EL (cell line): ENCODE measurements at places on chromosomes 11 and 22.

- no peak for DNase-seq
These were observed 426.0 kb upstream of the ISX start for GRCh38 chr22:34639911-34640310.

DNA sequence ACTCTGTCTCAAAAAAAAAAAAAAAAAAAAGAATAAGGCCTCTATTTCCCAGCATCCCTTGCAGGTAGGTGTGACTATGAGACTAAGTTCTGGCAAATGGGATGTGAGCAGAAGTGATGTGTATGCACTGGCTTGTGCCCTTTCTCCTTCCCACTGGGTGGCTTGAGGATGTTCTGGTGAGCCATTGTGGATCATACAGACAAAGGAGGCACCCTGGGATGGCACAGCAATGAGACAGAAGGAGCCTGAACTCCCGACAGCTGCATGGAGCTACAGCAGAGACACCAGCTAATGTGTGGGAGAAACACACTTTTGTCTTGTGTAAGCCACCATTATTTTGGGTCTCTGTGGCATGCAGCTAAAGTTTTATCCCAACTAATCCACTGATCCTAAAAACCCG is 10.6 kb upstream of the SORL1 start:
- DNase-seq = no peak

GRCh38 chr11:131474947-131475346 is 104.5 kb downstream of the NTM start:
- no peak for DNase-seq

GRCh38 chr11:8721609-8722500 is 39.3 kb downstream of the RPL27A start:
- DNase-seq = peak; percentile 54

DNA sequence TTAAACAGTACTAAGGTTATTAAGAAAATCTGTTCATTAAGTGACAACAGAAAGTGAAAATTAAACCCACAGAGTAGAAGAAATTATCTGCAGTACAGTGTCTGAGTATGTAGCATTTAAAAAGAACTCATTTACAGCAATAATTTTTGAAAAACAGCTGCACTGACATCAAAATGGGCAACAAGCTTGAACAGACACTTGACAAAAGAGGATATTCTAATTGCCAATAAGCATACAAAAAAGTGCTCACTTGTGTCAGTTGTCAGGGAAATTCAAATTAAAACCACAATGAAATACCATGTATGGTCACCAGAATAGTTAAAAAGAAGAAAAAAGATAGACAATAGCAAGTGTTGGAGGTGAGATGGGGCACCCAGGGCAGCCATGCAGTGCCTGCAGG is 93.3 kb upstream of the LINC01488 start:
- DNase-seq = no peak

- no peak for DNase-seq
These were observed 5.5 kb upstream of the SHISA8 start for GRCh38 chr22:41920271-41920976.
